ENCODE measurements at places on chromosomes 2 and 18. TPM values are rescaled to one million over a fixed set of nuclear protein-coding genes. Genes with fewer than 3 reads are reported as not detected.

Gene GPAT2
- 11.7 TPM for total RNA-seq

DNA sequence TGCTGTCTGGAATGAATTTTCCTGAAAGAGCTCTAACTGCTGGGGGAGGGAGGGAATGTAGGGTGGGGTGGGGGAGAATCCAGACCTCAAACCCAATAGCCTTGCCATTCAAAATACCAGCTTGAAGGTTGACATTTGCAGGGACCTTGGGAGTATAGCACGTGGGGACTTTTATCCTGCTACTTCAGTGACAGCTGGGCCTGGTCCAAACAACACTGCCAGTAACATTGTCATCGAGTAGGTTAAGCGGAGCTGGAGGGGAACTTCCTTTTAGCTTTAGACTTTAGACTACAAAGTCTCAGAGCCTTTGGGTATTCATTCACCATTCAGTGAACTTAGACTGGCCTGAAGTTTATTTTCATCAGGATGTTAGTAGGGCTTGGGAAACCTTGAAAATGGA is 248.7 kb downstream of the MEIS1 start:
- DNase-seq, result no peak

DNA sequence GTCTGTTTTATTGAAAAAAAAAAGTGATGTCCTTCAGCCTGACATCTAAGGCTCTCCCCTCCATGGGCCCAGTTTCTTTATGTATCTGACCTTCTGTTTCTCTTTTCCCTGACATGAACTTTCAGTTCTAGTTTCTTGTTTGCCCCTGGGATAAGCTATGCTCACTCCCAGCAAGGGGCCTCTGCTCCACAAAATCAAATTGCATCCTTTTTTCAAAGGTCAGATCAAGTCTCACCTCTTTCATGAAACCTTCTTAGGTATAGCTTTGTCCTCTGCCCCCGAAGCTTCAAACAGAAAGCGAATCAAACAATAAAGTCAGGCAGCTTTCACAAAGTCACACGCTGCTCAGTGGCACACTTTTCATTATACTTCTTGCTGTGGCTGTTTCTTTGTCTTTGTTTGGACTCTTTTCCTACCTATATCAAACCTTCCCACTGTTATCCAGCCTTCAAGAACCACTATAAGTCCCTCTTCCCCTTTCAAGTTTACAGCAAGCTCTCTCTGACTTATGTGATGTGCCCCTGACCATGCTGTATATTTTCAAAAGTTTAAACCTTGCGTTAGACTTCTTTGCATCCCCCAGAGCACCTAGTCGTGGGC is 23.3 kb downstream of the MAP3K19 start:
- no peak for DNase-seq

Gene TTC31
- 32.0 TPM for total RNA-seq

DNA sequence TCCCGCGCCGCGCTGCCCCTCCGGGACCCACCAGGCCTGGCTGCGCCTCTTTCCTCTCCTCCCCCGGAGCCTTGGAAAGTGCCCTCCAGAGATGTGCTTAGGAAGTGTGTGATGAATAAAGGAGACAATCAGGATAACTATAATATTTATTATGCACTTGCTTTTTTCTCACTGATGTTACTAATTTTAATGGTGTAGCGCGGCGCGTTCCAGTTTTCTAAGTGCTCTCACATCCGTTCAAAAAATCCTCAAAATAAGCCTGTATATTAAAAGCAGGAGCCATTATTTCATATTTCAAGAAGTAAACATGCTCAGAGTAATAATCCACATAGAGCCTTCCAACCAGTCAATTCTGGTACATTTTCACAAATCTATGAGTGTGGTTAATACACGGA is 941 bp upstream of the MPPE1 start:
- no peak for DNase-seq

Gene LAMA3
- 127 TPM for total RNA-seq

DNA sequence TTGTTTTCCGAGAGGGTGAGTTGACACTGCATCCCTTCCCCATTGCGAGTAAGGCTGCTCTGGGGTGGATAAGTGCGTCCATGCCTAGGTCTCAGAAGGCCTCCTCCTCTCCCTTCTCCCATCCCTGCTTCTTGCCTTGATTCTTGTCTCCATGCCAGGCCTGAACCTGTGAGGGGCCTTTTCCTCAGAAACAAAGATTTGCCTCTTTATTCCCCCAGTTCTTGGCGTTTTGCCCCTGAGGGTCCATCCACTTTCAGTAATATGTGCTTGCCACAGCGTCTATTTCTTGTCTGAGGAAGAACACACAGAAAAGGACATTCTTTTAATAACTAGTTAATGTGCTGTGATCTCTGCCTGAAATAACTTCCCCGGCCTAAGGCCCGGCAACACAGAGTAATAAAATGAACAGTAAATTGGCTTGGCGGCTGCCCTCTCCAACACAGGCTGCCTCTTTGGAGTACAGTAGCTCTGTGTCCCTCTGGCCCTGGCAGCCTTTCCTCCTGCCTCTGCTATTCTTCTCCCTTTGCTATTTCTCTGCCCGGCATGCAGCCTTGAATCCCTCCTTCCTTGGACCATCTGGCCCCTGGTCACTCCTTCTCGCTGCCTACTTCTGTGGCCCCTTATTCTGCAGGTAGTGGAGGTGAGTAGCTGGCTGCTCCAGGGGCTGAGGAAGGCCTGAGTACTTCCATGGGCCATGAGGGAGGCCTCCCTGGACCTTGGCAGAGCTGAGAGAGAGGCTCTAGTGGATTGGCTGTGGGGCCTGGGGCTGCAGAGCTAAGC is 4.4 kb downstream of the EHD3 start:
- no peak for DNase-seq

Gene OTOF
- 0.33 TPM for total RNA-seq

DNA sequence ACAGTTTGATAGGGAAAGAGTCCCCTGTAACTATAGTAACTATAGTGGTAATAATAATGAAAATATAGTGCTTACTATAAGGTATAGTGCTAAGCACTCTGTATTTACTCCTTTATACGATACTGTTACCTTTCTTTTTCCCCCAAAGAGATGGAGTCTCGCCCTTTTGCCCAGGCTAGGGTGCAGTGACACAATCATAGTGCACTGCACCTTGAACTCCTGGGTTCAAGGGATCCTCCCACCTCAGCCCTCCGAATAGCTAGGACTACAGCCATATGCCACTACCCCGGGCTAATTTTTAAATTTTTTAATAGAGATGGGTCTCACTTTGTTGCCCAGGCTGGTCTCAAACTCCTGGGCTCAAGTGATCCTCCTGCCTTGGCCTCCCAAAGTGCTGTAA is 34.6 kb downstream of the EML4 start:
- no peak for DNase-seq

Gene SERPINB7
- total RNA-seq, result not detected

Gene CCDC141
- total RNA-seq, result 2.2 TPM

- peak; percentile 7 for DNase-seq
Observed at GRCh38 chr2:239833269-239834109, 191.7 kb downstream of the NDUFA10 start.

Gene LYG2
- total RNA-seq, result not detected

DNA sequence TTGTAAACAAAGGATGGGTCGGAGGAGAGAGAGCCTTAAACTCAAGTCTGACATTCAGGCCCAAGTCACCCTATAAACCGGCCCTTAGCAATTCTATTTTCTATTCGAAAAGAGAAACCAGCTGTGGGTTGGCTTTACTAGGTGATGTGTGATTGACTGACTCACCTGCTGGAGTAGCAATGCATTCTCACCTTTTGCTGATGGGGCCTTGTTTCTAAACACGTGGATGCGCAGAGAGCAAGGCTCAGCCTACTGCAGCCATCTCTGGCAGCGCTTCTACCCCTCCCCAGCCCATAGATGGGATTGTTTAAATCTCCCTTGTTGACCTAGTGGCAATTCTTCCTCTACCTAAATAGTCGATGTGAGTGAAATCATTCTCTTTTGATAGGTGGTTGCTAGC is 138.5 kb downstream of the MEIS1 start:
- no peak for DNase-seq

Gene C2orf92
- 11.2 TPM for total RNA-seq

DNA sequence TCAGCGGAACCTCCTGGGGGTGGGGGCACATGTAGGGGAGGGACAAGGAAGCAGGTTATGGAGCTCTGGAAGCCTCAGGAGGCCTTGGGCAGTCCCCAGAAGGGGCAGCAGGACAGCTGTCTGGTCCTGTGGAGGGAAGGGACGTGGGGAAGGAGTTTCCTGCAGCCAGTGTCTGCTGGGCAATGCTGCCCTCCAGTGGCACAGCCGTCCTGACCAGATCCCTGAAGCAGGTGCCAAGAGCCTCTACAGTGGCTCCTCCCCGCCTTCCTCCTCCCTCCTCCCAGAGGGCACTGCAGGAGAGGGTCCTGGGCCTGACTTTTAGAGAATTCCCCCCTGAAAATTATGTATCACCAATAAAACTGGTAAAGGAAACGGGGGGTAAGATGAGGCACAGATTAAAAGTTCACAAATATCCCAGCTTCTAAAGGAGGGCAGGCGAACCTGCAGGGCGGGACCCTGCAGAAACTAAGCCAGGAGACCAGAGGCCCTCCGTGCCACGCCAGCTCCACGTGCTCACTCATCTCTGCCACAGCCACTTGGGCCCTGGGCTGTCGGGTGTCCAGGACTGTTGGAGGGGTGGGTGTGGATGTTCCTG is 258.5 kb downstream of the TWIST2 start:
- no peak for DNase-seq

Gene ERMN
- 1.4 TPM for total RNA-seq

Gene CCDC148
- total RNA-seq, result 9.8 TPM

Gene FSIP2
- 0.64 TPM for total RNA-seq

Gene TPO
- 21.0 TPM for total RNA-seq

DNA sequence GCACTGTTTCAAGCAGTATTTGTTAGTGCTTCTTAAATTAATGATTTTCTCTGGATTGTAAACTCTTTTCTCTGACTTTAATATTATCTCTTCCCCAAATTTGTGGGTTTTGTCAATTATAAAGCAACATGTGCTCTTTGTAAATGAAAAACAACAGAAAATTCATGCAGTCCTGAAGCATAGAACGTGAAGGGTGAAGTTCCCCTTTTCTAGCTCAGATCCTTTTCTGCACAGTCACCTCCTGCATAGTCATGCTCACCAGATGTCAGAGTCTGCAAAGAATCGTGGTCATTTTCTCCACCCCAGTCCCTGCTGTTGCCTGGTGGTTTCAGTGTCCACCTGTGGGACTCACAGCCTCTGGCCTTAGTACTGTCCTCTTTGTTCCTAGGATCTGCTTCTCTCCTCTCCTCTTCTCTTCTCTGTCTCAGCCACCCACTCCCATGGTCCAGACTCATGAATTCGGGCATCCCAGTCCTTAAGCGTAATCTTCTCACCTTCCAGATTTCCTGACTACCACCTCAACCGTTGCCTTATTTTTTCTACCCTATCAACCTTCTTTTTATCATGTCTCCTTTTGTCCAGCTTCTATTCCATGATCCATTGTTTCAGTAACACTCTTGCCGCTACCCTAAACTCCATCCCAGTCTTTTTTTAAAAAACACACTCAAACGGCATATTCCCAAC is 229.1 kb downstream of the RTP5 start:
- no peak for DNase-seq

DNA sequence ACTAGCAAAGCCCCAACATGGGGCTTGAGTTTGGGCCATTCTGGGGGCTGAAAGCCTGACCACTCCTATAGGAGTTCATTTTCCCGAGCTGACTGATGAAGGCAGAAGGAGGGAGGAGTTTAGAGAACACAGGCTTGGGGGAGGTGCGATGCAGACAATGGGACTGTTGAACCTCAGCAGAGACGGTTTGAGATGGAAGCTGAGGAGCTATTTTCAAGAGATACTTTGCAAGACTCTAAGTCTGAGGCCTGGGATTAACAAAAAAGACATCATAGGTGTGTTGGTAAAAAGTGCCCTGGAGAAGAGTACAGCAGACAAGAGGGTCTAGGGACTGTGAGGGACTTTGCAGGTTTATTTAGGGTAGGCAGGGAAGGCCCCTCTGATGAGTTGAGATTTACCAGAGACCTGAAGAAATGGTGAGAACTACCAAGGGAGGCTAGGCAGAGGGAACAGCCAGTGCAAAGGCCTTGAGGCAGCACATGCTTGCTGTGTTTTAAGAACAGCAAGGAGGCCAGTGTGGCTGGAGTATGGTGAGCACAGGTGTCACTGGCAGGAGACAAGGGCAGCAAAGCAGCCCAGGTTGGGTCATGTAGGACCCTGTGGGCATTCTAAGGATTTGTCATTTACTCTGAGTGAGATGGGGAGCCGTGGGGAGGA is 31.6 kb downstream of the PCBP1 start:
- DNase-seq, result no peak

DNA sequence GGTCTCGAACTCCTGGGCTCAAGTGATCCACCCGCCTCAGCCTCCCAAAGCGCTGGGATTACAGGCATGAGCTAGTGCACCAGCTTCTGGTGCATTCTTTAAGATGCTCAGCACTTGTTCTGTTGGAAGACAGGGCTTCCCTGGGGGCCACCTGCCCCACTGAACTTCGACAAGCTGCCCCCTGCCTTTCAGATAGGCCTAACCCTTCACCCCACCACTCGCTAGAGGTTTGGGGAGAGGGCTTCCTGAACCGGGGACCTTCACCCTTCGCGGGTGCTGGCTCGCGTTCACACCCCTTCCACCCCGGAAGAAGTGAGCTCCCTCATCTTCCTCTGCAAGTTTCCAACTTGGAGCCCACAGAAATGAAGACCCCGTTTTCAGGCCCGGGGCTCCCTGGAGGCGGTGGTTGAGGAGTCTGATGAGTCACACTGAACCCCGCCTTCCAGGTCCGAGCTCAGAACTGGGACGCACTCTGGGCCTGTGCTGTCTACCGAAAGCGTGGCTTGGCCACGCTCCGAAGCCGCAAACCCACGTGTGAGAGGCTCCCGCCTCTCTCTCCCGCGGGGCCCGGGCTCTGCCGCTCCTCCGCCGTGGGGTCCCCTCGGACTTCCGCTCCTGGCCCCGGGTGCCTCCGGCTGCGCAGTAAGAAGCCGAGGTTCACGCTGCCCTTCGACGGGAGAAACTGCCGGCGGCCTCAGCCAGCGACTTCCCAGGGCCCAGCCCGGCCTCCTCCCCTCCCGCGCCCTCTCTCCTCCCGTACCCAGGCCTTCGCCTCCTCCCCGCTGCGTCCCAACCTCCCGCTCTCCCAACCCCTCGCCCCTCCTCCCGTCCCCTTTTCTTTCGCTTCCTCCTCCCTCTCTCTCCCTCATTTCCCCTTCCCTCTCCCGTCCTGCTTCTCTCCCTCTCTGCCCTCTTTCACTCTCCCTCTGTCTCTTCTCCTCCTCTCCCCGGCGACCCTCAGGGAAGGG is 47.5 kb upstream of the SP3 start:
- DNase-seq, result peak; percentile 82

DNA sequence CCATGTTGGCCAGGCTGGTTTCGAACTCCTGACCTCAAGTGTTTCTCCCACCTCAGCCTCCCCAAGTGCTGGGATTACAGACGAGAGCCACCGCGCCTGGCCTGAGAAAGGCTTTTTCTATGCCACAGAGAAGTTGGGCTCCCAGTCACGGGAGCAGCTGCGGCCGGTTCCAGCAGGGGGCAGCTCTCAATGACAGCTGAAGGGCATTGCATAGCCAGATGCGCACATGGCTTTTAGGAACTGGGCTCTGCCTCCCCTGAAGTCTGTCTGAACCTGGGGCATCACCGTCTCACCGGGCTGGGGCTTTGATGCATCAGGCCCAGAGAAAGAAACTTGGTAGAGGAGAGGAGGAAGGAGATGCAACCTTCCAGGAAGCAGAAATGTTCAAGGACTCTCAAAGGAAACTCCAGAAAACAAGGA is 84.2 kb upstream of the LAPTM4A start:
- DNase-seq, result peak; percentile 67

Gene RASGRP3
- total RNA-seq, result 23.9 TPM
